ENCODE measurements at places on chromosomes 6 and 20.

GRCh38 chr6:136174510-136174909 lies 75.6 kb downstream of the MTFR2 start:
- no peak for DNase-seq

DNA sequence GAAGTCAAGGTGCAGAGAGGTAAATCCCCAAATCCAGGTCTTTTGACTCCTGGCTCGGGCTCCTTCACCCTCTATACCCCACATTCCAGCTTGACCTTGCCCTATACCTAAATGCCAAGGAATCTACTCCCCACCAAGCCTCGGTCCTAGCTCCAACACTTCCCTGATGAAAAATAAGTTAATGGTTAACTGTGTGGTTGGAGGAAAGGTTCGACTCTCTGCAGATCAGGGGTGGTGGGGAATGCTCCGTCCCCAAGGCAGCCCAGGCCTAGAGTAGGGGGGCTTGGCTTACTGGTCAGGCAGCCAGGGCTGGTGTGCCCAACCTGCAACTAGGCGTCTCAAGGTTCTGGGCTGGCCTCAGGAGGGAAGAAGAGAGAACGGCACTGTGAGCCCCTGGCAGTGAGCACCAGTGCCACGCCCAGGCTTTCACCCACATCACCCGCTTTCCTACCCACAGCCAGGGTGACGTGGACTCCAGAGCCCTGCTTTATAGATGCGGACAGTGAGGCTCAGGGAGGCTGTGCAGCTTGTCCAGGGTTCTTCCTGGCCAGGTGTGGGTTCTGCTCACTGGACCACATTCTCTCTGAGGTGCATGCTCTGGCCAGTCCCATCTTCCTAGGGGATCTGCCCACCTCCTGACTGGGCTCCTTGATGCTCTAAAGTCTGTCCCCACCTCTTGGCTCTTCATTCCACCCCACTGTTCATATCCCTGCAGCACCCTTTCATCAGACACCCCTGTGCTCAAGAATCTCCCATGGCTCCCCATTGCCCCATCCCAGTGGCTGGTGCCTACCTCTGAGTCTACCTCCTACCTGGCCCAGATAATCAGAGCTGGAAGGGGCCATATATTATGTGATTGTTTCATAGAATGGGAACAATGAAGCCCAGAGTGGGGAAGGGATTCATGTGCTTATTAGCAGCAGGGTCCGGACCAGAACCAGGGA lies 8.2 kb downstream of the SPDEF start:
- DNase-seq, result no peak

DNA sequence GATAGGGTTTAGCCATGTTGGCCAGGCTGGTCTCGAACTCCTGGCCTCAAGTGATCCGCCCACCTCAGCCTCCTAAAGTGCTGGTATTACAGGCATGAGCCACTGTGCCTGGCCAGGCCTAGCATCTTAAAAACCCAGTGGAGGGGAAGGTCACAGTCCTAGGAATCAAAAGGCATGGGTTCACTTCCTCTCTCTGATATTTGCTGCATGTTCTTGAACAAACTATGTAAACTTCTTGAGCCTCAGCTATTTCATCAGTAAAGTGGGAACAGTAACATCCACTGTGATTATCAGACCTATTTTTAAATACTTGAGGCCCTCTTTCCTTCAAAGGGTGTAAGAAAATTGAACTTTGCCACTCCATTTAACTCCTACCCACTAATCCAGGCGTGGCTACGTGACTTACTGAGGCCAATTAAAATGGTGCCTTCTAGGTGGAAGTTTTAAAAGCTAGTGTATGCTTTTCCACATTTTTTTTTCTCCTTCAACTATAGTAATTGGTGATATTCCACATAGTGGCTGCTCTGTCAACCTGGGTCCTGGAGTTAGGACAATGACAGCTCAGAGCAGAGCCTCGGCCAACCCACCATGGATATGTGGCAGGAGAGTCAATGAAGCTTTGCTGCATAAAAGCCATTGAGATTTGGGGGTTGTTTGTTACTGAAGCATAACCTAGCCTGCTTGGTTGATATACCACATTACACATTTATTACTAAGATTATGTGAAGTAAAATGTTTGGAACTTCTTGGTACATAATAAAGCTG lies 32.2 kb upstream of the IER3 start:
- no peak for DNase-seq

DNA sequence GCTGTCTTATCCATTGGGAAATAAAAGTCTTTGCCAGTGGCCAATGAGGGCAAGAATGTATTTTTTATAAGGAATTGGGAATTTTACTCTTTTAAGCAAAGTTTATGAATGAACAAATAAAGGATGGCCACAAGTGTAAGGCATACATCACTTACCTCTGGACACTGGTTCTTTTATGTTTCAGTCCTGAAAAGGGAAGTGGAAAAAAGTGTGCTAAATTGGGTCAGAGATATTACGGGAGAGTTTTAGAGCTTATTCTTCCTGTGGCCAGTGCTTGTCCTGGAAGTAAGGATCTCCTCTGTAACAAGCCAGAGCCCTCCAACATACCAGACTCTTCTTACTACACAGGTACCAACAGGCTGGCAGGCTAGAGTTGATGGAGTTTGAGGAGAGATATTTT lies 22.5 kb upstream of the RIPK1 start:
- DNase-seq, result no peak

GRCh38 chr6:115891111-115891669 lies 169.5 kb downstream of the FRK start:
- DNase-seq, result peak; percentile 82

DNA sequence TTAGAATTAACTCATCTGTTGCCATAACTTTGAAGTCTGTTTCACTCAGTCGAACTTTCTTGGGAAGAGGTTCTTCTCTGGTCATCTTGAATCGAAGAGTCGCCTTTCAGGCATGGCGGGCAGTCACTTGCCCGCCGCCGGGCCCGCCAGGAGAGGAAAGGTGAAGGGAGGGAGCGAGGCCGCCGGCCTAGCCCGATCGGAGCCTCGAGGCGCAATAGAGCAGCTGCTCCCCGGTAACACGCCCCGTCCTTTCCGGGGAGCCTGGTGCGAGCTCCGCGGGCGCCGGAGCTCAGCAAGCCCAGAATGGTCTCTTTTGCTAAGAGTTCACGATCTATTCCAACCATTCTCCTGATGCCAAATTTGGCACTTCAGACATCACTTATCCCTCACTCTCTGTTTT lies 591.8 kb downstream of the TFAP2B start:
- no peak for DNase-seq

DNA sequence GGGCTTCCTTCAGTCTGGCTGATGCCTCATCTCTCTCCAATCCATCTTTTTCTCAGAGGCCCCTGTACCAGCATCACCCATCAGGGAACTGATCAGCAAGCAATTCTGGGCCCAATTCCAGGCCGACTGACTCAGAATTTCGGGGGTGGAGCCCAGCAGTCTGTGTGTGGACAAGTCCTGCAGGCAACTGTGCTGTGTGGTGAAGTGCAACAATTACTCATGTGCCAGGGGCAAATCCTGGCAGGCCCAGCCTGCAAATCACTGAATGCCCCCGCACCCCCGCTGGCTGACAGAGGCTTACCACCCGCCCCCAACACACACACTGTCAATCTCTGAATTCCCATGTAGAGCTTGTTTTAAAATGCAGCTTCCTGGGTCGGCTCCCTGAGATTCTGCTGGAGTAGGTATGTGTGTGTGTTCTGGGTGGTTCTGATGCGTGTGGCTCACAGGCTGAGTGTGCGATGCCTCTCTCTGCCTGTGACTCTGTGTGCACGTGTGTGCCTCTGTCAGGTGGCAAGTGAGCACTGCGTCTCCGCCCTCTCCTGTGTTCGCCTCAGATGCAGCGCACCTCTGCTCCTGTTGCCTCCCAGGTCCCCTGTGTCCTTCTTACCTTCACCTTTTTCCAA lies 45.4 kb downstream of the SSR1 start:
- peak; percentile 95 for DNase-seq

Data from fibroblast of skin of scalp (primary cell).